Activated naive CD4-positive, alpha-beta T cell treated with anti-CD3 and anti-CD28 coated beads for 36 hours (primary cell): ENCODE measurements at places on chromosomes 2 and 18. TPM values are rescaled to one million over a fixed set of nuclear protein-coding genes. Genes with fewer than 3 reads are reported as not detected.

The SETBP1 gene
- 1.4 TPM for total RNA-seq

The PTPRN gene
- not detected for total RNA-seq

The CHRND gene
- total RNA-seq: not detected

The GREB1L gene
- total RNA-seq: not detected

The CCDC141 gene
- total RNA-seq: 2.6 TPM

The TTR gene
- not detected for total RNA-seq

The CPO gene
- total RNA-seq: not detected

The CLEC4F gene
- not detected for total RNA-seq

- no peak for DNase-seq
Measured at GRCh38 chr2:170502361-170503130, 212.6 kb upstream of the SP5 start.

DNA sequence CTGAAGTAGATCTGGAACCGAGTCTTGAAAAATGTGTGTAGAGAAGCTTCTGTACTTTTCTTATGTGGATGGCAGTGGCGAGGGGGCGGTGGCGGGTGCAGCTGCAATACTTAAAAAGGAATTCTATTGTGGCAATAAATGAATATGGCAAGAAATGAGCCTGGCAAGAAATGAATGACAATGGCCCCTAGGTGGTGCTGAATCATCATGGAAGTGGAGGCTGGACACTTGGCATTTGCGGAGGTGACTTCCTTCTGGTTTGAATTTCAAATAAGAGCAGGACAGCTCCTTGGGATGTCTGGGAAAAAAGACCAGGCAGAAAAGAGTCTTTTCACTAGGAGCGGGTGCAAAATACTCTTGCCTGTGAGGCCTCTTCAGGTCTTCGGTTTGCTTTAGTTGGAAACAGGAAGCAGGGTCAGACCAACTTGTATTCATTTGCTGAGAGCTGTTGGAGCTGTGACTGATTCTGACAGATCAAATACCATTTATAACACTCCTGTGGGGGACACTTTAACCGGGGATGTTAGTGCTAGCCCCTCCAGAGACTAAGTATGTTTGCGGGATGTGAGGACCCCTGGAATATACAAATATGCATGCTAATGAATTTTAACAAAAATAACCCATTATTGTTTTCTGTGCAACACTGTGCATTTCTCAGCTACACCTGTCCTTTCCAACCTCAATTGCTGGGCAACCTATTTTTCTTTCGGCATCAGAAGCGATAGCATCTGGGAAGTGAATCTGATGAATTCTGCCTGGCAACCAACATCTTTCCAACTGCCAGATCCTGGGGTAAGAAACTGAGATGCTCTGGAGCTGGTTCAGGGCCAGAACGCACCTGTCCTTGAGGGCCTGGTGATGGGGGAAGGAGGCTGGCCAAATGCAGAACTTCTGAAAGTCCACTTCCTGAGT, 35.4 kb downstream of the FASTKD2 start:
- DNase-seq: peak; percentile 70

- DNase-seq: peak; percentile 22
Measured at GRCh38 chr18:14086458-14087231, 45.6 kb downstream of the ZNF519 start.

- DNase-seq: no peak
Measured at GRCh38 chr2:223062396-223062795, 10.4 kb downstream of the KCNE4 start.

DNA sequence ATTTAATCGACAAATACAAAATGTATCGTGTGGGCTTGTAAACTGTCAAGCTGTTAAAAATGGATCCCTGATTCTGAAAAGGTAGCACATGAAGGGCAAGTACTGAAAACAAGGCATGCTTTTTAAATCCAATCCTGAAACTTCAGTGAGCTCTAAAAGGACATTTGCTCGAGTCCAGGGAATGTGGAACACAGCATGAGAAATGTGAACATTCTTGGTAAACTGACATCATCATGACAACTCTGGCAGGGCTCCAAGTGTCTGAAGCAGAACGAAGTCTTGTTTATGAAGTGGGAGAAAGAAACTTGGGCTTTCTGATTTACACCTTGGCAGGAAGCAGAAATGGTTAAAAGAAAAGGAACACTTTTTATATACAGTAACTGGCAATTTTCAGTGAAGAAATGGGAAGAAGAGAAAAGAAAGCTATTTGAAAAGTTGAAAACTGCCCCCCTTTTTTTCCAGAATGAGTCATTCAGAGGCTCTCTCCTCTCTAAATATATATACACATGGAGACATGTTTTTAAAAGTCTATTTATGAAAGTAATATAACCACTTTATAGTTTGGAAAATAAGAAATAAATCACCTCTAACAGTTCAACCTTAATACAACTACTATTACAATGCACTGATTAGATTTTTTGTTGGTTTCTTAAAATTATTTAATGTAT, 120.8 kb downstream of the GAREM1 start:
- DNase-seq: no peak

DNA sequence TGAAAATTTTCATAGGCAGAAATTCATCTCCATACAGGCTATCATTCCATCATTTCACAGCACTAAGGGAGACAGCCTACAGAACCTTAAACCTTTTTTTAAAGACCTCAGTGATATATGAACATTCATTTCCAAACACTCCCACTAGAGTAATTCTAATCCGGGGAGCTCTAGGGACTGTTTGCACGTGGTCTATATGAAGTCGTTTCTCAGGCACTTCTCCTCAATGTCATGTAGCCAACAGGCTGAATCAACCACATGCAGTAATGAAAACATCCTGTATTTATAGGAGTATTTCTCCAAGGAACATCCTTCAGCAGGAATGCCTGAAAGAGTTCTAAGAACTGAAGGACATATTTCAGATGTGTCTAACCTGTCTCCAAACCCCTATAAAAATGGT, 97.3 kb upstream of the CREB1 start:
- DNase-seq: no peak

- DNase-seq: no peak
Measured at GRCh38 chr2:176967911-176968450, 244.6 kb upstream of the HNRNPA3 start.

- no peak for DNase-seq
Measured at GRCh38 chr2:42052702-42053481, 5.1 kb downstream of the PKDCC start.

DNA sequence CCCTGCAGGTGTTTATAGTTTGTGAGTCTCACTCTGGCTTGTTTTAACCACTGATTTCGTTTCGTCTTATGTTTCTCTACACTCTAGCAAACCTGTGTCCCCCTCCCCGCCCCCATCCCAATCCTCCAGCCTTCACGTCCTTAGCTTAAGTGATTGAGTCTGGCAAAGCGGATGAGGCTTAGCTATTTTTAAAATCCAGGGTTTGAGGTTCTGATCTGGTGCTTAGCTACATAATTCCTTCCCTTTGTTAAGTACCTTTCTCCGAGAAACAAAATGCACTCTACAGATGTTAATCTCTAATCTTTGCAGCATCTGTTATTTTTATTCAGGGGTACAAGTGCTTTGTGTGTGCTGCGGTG, 7.8 kb downstream of the AGAP1 start:
- no peak for DNase-seq

GRCh38 chr2:98282109-98282508, 64.1 kb upstream of the CNGA3 start:
- DNase-seq: no peak

GRCh38 chr2:3504741-3505140, 14.6 kb downstream of the ADI1 start:
- DNase-seq: no peak

DNA sequence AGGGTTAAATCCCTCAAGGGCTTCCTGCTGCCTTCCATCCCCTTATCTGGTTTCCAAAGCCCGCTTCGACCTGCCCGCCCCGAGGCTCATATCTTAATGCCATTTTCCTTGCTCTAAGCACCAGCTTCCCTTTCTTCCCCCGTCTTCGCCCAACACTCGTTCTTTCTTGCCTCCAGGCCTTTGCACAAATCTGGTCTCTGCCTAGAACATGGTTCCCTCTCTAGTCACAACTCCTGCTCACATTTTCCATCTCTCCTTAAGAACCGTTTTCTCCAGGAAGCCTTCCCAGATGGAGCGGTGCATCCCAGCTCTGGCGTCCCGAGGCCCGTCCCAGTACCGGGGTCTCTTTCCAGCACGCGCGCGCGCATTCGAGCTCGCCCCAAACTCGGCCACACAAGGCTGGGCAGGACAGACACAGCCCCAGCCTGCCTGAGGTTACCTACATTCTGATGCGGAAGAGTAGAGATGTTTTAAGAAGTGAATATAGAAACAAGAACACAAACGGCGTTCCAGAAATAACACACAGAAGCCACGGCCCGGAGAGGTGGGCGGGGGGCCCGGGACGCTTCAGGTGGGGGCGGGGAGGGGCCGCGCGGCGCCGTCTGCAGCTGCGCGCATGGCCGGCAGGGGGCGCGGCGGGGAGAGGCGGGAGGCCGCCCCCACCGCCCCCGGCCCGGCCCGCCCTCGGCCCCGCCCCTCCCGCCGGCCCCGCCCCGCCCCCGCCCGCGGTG, at the start of gene DGKD:
DGKD (plus strand) TSS at position 726 of the 731 bp plus-strand sequence. CDS start 25 bp downstream, outside the sequence.
- DNase-seq: peak; percentile 71

DNA sequence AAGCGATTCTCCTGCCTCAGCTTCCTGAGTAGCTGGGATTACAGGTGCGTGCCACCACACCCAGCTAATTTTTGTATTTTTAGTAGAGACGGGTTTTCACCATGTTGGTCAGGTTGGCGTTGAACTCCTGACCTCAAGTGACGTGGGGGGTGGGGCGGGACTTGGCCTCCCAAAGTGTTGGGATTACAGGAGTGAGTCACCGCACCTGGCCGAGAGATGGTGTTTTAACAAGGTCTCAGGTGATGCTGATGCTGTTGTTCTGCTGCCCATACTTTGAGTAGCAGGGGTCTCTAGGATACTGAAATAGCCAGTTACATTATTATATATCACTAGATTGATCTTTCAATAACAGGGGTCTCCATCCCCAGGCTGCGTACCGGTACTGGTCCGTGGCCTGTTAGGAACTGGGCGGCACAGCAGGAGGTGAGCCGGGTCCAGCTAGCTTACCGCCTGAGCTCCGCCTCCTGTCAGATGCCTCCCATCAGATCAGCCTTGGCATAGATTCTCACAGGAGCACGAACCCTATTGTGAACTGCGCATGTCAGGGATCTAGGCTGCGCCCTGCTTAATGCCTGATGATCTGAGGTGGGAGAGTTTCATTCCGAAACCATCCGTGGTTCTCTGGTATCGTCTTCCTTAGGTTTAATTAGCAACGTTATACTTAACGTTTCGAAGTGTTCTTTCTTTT, 48.3 kb upstream of the SLC38A11 start:
- DNase-seq: no peak

DNA sequence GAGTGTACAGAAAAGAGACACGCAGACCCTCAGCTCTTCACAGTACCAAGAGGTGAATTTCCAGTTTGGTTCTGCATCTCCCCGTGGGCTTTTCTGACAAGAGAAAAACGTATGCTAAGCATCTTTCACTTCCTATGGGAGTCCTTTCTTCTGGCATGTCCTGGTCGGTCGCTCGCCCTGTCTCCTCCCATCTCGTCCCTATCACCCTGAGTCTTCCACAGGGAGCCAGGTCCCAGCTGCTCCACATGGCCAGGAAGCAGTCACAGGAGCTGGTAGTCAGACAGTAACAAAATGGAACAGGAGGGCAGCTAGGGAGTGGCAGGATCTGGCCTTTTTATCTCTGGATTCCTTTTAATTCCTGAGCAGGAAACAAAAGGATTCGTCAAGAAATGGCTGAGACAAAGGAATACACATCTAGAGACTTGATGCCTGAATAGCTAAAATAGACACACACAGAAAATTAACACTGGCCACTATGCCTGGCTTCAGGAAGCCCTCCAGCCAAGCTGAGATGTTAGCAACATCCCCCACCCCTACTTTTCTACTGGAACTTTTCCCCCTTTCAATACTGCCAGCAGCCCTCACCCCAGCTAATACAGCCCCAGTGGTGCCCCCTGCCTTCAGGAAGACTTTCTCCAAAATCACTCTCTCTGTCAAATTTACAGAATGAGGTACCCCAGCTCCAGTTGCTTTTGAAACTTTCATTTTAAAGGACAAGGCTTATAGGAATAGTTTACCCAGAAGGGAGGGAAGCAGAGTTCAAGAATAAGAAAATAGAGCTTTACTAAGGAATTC, 136.1 kb downstream of the DNER start:
- no peak for DNase-seq

- DNase-seq: no peak
Measured at GRCh38 chr18:33837191-33837590, 259.2 kb downstream of the ASXL3 start.

DNA sequence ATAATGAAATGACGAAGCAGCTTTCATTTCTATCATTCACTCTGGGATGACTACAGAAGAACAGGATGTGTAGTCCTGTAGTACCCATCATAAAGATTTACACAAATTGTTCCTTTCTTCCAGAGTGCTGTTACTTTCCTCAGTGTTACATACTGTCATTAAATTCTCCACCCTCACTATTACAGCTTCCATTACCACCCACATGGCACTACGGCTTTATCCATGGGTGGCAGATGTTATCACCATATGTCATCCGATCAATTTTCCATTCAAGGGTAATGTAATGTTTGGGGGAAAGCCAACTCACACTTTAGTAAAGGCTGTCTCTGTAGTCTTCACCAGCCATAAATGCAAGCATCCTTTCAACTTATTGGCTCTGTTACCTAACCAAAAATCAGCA, 7.1 kb upstream of the CSRNP3 start:
- no peak for DNase-seq

DNA sequence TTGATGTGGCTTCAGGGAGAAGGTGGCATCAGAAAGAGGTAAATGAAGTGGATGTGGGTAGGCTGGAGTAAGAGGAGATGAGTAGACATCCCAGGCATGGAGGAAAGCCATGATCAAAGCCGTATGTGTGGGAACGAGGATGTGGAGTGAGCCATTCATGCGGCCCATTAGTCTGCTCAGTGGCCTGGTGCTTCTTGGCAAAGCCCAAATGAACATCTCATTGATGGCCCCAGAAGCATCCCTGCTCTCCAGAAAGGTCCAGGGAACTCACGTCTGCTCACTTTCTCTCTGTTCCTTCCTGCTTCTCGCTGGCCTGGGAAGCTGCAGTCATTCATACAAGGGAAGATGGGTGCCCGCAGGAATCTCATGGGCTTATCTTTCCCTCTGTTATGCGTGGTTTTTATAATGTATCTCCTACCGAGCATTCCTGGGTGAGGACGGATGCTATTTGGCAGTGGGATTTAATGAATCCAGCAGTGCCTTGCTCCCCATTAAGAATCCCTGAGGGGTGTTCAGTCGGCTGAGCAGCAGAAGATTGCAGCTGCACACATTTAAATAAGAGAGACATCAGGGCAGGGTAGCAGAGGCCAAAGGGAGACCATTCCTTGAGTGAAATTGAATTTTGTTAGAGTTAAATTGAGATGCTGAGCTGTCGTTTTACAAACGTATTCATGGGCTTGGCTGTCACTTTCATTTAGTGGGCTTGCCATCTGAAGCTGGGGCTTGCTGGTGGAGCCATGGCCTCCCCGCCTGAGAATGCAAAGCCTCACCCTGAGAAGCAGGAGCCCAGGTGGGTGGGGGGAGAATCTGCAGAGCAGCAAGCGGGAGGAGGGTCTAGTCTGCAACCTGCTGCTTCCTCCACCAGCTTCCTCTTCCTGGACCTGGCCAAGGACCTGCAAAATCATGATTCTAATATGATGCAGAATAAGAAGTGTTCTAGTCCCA, 64.5 kb downstream of the LYPD1 start:
- no peak for DNase-seq
